RPMI8226 (cell line): ENCODE measurements at places on chromosomes 12 and 14.

- DNase-seq = no peak
Observed at GRCh38 chr12:51687614-51688013, 96.6 kb downstream of the SCN8A start.

DNA sequence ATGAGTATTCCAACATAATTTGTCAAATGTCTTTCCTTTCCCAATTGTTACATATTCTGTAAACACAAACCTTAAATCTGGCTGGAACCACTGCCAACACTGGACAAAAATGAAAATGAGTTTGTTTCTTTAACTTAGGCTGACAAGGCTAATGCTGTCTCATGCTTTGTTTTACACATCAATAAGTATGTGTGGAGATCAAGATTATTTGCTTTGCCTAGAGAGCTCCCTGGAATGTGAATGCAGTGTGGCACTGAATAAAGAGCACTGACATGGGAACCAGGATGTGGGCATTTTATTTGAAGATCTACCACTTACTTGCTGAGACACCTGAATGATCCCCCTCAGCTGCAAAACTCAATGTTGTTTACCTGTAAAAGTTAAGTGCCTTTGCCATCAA is 61.7 kb downstream of the RALGAPA1 start:
- DNase-seq = no peak

GRCh38 chr12:122422730-122423257 is 325 bp upstream of the CLIP1 start:
- DNase-seq = peak; percentile 26

DNA sequence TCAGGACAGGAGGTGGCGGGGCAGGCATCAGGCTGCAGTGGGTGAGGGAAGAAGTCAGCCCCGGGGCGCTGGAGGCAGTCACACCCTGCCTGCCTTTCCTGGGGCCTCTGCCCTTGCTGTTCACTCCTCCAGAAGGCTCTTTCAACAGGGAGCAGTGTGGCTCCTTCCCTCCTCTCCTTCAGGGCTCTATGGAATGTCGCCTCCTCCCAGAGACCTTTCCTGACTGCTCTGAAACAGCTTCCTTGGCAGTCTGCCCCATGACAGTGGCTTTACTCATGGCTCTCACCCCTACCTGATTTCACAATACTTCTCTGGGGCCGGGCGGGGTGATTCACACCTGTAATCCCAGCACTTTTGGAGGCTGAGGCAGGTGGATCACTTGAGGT is 7.1 kb downstream of the RHOF start:
- peak; percentile 38 for DNase-seq

DNA sequence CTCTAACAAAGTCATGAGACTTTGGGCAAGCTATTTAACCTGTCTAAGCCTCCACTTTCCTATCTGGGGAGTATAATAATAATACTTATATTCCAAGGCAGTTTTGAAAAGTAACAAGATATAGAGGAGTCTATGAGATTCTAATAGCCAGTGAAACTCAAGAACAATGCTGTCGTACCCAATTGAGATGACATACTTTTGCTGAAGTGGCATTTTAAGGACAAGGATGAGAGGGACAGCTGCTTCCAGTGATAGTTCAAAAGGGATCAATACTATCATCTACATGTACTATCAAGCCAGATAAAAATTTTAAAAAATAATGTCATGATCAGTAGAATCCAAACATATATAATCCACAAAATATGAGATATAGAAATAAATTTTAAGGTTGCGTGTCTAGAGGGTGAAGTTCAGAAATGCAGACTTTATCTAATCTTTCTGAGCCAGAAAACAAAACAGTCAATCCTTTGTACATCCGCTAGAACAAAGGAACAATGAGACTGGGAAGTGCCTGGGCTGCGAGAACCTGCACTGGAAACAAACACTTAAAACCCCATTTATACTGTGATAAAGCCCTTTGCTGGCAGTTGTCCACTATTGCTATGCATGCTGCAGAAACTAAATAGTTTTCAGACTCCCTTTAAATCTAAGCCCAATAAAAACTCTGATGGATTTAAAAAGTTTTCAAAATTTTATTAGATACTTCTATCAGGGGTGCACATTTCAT is 38.6 kb downstream of the PTPRB start:
- no peak for DNase-seq
